ENCODE measurements at places on chromosomes 16 and 17.

GRCh38 chr16:87954361-87954760 lies 3.1 kb downstream of the BANP start:
- DNase-seq: no peak

- DNase-seq: no peak
Observed at GRCh38 chr17:10547351-10547750, 2.1 kb downstream of the MYH2 start.

GRCh38 chr17:82112914-82113311 lies 14.9 kb upstream of the FASN start:
- no peak for DNase-seq

DNA sequence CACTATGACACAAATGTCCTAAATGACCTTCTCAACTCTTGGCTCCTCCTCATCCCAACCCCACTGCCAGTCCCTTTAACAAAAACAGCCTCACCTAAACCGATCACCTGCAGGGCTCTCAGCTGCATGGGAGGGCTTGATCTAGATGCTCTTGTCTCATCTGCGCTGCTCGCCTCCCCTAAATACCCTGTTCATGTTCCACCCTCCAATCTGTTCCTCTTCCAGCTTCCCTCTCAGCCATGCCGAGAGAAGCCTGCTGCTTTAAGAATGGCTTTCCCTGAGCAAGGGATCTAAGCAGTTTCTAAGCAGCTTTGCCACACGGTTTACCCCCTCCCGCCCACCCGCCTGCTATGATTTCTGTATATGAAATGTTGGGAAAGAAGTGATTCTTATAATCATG lies 23.7 kb downstream of the PIPOX start:
- DNase-seq: no peak

DNA sequence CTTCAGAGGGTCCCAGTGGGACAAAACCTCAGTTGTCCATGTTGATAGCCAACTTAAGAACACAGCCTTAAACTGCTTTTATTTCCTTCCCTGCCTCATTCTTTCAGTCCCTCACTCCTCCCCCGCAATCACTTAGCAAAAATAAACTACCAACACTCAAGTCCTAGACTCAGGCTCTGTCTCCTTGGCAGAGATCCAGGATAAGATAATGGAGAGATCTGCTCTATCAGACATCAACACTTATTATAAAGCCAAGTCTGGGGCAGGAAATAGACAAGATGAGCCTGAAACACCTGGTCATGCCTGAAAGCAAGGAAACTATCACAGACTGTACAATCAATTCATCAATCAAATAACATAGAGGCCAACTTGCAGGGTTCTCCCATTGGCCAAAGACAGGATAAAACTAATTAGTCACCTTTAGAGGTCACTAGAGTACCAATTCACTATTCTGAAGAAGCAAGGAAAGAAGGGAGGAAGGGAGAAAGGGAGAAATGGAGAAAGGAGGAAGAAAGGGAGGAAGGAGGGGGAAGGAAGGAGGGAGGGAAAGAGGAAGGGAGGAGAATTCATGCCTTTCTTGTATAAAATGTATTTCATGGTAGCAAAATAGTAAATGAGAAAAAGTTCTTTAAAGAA lies 15.7 kb downstream of the HYDIN start:
- no peak for DNase-seq

All from nephron progenitor cell (in vitro differentiated cells).